ENCODE measurements at places on chromosomes 7 and 10.
A peak's percentile ranks its signal among the peaks of the same experiment; 100 is the strongest.

GRCh38 chr7:132049462-132050304 is 493.3 kb upstream of the PODXL start:
- peak; percentile 20 for DNase-seq

GRCh38 chr7:101608772-101609713 is 20.1 kb downstream of the MYL10 start:
- no peak for DNase-seq

- no peak for DNase-seq
These were observed 111.7 kb upstream of the BTBD16 start for GRCh38 chr10:122159141-122159970.

GRCh38 chr7:17312641-17313040 is 14.2 kb downstream of the AHR start:
- DNase-seq, result no peak

GRCh38 chr7:108413782-108414492 is 42.3 kb downstream of the NRCAM start:
- DNase-seq, result peak; percentile 63

- no peak for DNase-seq
These were observed 38.8 kb downstream of the PRPS1L1 start for GRCh38 chr7:17988858-17989257.

DNA sequence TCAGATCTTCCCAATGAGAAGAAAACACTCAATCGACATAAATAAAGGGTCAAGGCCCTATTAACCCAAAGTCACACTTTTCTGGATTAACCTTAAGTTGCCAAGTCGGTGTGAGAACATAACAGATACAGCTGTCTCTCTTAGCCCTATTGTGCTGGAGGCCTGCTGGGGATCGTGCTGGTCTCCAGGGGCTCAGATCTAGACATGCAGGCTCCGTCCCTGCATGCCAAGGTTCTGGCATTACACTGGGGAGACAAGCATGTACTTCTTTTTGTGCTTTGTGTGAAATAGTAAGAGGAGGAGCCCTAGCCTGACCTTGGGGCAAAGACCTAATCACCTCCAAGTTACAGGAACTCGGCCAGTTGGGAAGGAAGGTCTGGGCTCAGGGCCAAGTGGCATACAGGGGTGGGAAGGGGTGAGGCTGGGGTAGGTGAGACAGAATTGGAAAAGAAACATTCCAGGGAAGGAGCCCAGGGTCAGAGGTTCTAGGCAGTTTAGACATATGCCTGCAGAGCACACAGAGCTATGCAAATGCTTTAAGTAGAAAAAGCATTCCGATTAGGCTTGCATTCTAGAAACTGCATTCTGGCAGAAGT is 216.4 kb downstream of the HECW1 start:
- no peak for DNase-seq

GRCh38 chr7:135707570-135707966 is 20.4 kb downstream of the SLC13A4 start:
- no peak for DNase-seq

DNA sequence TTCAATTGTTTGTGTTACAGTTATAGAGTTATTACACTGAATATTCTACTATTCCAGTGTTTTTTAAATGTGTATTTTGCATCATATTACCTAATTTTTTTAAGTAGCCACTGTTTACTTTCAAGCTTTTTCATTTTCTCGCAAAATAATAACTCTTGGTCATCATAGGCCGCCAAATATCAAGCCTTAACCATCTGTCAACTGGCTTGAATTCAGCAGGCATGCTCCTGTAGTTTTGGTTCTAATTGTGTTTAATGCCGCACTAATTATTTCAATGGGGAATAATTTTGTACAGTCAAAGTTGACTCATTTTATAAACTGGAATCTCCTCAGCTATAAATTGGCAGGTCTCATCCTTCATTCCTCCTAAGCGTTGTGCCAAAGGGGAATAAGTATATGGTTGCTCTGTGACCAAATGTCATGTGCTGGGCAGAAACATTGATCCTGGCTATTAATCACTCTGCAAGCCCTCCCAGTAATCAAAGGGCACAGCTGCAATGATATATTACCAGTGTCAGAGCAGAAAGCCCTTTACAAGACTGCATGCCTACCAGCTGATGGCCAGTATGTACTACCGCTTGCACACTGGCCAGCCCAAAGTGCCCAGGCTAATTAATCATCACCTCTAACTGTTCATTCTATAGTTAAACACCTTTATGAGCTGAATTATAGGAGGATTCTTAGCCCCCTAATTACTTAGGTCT is 74.8 kb downstream of the SKAP2 start:
- no peak for DNase-seq

GRCh38 chr7:74203956-74204618 is 5.7 kb upstream of the LAT2 start:
- DNase-seq, result no peak
